H54 (cell line): ENCODE measurements at places on chromosomes 16 and 17.

DNA sequence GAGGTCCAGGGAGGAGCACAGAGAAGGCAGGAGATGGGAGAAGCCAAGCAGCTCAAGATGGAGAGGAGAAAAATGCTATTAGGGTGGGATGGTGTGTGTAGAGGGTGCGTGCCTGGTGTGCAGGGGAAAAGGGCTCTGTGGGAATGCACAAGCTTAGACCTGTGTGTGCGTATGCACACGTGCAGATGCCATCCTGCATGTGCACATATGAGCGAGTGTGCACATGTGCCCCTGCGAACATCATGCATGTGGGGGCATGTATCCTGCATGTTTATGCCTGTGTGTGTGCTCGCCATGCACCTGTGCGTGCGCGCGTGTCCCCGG is 438 bp upstream of the KCNJ12 start:
- no peak for DNase-seq

DNA sequence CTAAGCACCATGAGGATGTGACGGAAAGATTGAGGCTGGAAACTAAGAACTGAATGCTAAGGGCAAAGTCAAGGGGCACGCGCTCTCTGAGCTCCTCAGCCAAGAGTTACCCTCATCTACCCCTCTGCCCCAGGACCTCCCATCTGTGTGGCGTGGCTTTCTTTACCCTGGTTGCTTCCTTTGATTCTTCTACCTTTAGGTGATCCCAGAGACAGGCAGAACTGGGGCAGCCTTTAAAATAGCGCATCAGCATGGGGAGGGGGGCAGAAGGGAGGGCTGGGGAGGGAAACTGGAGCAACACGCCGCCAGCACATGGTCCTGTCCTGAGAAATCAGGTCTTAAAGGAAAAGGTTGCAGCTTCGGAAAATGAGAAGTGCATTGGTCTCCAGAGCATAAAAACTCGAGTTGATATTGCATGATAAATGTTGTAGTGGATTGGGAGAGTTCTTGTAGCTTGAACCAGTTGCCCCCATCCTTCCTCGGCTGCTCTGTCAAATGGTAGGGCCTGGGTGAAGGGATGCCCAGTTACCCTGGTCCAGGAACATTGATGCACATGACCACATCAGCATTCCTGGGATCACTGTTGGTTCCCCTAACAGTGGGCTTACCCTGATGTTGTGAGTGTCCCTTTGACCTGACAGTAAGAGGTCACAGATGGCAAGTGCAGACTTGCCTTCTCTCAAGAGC is 29.7 kb downstream of the LDHD start:
- no peak for DNase-seq

DNA sequence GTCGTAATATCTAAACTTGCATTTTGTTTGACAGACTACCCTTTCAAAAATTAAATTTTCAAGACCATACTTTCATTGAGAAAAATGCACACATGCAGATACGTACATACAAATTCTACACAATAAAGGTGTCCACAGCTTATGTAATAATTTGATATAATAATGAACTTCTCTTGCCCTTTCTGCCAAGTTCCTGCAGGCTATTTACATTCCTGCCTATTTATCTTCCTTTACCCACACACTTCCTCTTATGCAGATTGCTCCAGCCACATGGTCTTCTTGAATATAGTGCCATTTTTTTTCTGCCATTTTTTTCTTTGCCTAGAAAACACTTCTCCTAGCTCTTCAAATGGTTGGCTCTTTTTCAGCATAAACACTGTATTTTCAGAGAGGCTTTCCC is 826.9 kb upstream of the CDH8 start:
- no peak for DNase-seq

DNA sequence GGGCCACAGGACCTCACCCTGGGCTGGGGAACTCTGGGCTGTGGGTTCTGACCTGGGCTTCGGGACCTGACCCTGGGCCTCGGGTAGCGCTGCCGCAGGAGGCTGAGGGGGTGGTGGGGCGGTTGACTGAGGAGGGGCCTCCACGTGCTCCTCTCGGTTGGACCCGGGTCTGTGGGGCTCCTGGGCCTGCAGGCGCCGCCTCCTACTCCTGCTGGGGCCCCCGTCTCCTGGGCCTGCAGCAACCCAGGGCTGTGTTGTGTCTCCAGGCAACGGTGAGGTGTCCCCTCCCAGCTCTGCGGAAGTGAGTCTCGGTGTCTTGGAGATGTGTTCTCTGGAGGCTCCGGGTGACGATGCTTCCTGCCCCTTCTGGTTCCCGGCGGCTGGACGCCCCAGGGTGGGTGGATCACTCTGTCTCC is 41.5 kb upstream of the GNG13 start:
- DNase-seq = no peak

DNA sequence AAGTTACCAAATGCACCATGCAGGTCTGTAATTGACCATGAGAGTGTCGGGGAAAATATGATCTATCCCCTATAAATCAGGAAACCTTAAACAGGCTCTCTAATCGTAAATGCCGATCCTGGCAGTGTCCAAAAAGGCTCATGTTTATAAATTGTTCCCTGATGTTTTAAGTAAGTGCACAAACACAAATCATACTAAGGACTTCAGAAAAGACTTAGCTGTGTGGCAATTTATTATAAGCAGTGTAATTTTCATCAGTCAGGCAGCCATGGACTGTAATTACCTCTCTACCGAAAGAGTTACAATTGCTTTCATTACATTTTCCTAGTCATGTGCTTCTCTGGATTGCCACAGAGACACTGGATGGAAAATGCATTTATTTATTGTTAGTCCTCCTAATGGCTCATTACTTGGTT is 73.4 kb upstream of the COX10 start:
- DNase-seq = no peak
